ENCODE measurements at places on chromosomes 6 and 20.

DNA sequence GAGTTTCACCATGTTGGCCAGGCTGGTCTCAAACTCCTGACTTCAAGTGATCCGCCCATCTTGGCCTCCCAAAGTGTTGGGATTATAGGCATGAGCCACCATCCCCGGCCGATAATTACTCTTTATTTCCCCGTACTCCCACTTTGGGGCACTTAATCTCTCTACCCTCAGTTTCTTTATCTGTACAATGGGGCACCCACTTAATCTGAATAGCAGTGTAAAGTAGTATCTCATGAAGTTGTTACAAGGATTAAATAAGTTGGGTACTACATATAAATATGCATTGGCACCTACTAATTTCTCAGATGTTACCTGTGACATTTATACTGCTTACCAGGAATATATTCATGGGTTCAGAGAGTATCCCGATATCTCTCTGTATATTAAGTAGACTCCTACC, 15.2 kb downstream of the GINM1 start:
- no peak for DNase-seq

GRCh38 chr6:166671434-166672081, 44.5 kb upstream of the RPS6KA2 start:
- peak; percentile 67 for DNase-seq

- no peak for DNase-seq
These were observed 2.1 kb downstream of the RAET1E start for GRCh38 chr6:149895833-149896271.

DNA sequence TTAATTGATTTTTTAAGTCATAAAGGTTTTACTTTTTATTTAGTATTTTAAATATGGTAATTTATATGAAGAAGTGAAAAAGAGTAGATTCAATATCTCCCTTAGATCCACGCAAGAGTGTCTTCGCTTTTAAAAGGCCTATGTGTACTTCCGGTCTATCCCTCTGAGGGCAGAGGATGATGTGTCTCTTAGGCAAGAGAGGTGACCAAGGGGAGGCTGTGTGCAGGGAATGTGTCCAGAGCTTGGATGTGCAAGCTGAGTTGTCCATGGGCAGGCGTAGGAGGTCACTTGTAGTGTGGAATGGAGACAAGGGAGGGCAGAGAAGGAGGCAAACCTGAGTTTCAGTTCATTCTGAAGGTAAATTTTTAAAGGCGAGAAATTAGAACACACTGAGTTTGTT, 113.9 kb downstream of the CRYBG1 start:
- DNase-seq: no peak

DNA sequence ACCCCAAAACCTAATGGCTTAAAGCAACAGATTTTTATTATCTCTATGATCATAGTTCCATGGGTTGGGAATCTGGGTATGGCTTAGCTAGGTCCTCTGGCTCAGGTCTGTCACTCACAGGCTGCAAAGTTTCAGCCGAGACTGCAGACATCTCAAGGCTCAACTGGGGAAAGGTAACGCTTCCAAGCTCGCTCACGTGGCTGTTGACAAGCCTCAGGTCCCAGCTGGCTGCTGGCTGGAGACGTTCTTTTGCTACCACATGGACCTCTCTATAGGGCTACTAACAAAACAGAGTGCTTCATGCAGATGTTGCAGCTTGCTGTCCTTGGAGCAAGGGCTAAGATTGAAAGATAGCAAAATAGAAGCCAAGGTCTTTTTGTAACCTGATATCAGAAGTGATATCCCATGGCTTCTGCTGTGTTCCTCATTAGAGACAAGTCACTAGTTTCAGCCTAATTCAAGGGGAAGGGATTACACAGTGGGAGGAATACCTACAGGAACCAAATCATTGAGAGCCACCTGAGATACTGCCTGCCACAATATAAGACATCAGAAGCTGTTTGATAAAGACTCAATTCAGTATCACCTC, 6.6 kb downstream of the HTR1E start:
- no peak for DNase-seq

- peak; percentile 16 for DNase-seq
These were observed 290.2 kb downstream of the PHACTR1 start for GRCh38 chr6:13006578-13007300.

- no peak for DNase-seq
These were observed 32.5 kb downstream of the CTNNBL1 start for GRCh38 chr20:37726321-37726720.

GRCh38 chr6:132643547-132643946, 15.4 kb downstream of the TAAR1 start:
- no peak for DNase-seq

- DNase-seq: no peak
These were observed 57.7 kb downstream of the CLVS2 start for GRCh38 chr6:123053602-123054225.

GRCh38 chr6:114339706-114340105, 3.1 kb downstream of the HS3ST5 start:
- no peak for DNase-seq

GRCh38 chr6:134701301-134701700, 248.6 kb downstream of the ALDH8A1 start:
- no peak for DNase-seq

GRCh38 chr6:37651991-37652390, 45.7 kb downstream of the MDGA1 start:
- no peak for DNase-seq

- DNase-seq: peak; percentile 67
These were observed 17.4 kb upstream of the CSE1L start for GRCh38 chr20:49028684-49029083.

DNA sequence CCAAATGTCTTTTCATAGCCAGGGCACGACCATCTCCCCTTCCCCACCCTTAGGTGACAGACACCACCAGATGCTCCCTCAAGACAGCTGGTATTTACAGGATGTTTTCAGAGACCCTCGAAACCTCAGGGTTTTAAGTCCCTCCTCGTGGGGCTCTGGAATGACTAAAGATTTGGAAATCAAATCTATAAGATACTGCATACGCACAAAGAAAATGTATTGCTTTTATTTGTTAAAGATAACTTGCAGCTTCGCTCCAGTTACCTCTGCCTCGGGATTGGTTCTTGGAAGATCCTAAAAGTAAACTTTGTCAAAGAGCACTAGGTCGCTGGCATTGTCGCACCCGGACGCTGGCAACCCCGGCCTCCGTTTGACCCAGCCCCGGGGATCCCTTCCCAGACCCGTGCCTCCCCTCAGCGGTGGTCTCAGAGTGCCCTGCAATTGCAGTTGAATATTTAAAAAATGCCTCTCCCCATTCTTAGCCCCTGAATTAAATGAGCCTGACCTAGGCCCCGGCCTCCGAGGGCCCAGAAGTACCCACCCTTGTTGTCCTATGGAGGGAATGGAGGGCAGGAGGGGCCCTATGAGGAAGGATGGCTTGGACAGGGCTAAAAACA, 7.1 kb downstream of the PAX1 start:
- DNase-seq: no peak

DNA sequence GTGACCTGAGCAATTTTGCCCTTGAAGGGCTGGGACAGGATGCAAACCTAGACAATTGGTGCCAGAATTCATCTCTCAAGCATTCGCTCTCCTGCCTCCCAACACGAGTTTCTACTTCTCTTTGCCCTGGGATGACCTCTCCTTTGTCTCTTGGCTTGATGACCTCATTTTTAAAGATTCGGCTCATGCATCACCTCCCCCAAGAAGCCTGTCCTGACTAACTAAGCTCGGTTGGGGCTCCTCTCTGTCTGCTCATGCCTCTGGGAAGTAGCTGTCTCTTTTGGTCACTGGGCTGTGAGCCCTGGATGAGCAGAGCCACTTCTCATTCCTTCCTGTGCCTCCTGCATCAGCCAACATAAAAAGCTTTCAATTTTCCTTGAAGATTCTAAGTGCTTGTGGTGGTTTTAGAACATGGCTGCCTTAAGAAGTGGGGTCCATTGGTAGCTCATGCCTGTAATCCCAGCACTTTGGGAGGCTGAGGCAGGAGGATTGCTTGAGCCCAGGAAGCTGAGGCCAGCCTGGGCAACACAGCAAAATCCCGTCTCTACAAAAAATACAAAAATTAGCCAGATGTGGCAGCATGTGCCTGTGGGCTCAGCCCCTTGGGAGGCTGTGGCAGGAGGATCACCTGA, 11.1 kb upstream of the TCF15 start:
- DNase-seq: peak; percentile 46

GRCh38 chr20:50027611-50028105, 44.9 kb downstream of the SNAI1 start:
- peak; percentile 96 for DNase-seq

GRCh38 chr20:45337367-45338120, 10.7 kb downstream of the SDC4 start:
- DNase-seq: peak; percentile 91

DNA sequence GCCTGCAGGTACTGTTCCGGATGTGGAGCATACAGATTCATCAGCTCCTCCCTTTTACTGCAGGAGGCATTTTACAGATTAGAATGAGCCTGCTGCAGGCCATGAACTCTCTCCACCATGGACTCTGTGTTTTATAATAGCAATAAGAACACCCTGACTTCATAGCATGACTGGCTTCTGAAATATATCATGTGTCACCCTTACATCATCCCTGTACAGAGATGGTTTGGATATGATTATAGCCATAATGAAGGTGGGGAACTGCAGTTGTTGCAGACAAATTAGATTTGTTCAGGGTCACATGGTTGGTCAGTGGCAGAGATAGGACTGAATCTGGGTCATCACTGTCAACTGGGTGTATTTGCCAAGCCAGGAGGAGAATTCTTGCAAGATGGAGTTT, 100.7 kb downstream of the FOXO3 start:
- peak; percentile 27 for DNase-seq

- DNase-seq: no peak
These were observed 668.9 kb downstream of the TFAP2A start for GRCh38 chr6:9745966-9746365.

DNA sequence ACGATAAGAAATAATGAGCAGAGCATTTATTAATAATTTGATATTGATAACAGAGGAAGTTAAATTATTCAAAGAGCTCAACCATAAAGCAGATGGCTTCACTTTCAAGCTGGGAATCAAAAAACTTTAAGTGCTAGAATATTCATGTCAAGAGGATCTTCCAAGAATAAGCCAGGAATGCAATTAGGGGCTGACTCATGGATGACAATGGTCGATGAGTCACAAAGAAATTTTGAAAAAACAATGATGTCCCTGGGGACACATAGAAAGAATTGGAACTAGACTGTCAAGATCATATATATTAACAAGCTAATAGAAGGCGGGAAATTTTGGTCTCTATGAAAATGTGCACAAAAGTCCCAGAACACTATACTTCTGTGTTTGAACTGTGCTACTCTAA, 304.1 kb downstream of the LAMA2 start:
- peak; percentile 57 for DNase-seq

DNA sequence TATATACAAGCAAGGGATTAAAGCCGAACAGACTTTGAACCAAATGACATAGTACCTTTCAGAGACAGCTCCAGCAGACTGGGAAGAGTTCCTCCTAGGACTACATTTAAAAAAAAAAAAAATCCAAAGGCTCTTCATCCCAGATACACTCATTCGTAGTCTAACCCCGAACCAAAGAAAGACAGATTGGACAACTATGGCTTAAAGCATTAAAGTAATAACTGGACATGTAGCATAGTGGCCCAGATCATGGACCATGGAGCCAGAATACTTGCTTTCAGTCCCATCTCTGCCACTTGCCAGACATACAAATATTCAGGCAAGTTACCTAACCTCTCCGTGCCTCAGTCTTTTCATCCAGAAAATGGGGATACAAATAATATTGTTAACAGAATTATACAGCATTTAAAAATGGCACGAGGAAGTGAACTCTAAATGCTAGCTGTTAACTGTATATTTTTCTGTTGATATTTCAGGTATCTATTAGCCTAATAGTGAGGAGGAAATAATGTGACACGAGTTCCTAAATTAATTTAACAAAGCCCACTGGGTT, 123.7 kb downstream of the HIVEP2 start:
- DNase-seq: no peak

- no peak for DNase-seq
These were observed 79.0 kb upstream of the FAM184A start for GRCh38 chr6:119157506-119157815.

GRCh38 chr6:18024876-18025275, 37.4 kb upstream of the KIF13A start:
- no peak for DNase-seq

DNA sequence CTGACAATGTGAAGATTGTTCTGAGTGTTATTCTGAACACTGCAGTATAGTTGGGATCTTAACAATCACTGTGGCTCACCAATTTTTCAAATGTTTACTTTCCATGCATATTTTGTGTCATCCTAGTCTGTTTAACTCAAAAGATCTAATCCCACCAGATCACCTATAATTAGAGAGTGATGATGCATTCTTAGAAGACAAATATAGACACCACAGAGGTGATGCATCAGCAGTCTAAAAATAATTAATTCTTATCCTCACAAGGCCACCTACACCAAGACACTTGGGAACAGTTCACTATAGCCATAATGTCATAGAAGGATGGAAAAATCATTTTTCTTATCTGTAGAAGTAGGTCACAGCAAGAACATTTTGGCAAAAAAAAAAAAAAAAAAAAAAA, 154.8 kb downstream of the UBE3D start:
- no peak for DNase-seq

GRCh38 chr6:474453-475185, 83.1 kb downstream of the IRF4 start:
- DNase-seq: no peak

- DNase-seq: no peak
These were observed 43.9 kb upstream of the CD93 start for GRCh38 chr20:23129891-23130621.

DNA sequence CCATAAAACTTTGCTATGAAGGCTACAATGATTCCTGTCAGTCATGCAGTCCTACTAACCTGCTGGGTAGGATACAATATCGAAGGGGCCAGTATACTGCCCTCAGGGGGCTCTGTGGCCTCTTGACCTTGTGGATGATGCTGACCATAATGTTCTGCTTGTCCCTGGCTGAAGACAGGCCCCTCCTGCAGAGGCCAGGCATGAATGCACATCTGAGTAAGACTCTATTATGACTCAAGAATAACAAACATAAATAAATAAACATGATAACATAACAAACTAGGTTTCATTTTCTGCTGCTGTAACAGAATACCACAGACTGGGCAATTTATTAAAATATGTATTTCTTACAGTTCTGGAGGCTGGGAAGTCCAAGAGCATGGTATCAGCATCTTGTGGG, 44.0 kb upstream of the POU5F1 start:
- DNase-seq: no peak

GRCh38 chr20:57704245-57704644, 5.6 kb downstream of the PMEPA1 start:
- DNase-seq: no peak

All from AG20443 (cell line).